ENCODE measurements at places on chromosomes 7 and 10.

DNA sequence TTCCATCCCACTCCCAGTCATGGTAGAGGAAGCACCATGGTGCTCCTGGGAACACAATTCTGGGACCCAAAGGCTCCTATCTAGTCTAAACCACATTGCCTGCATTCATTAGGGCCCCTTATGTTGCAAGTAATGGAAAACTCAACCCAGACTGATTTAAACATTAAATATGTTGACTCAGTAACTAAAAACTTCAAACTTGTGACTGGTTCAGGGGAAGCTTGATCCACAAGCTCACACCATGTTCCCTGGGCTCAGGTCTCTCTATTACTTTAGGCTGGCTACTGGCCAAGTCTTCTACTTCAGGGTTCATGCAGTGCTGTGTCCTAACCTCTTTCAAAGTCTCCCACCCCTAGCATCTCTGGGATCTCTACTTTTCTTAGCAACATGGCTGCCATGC is 13.1 kb downstream of the WNT16 start:
- DNase-seq: peak; percentile 35

DNA sequence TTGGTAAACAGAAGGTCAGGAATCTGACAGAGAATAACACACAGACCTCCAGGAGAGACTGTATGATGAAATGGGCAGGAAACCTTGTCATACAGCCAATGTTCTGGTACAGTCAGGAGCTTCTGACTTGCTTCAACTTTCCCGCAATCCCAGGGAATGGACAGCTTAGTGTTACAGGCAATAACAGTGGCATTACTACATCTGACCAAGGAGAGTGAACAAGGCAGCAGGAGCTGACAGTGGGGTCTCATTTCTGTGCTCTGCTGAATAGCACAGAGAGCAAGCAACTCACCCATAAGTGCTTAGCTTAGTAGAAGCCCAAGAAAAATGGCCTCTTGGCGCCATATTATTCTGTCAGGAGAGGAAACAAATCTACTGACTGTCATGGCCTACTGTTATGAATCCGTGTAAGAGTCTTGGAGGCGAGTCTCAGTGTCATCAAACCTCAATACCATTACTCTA is 186.2 kb upstream of the MTPN start:
- no peak for DNase-seq

GRCh38 chr10:43071865-43072650 is 4.8 kb upstream of the RET start:
- no peak for DNase-seq

DNA sequence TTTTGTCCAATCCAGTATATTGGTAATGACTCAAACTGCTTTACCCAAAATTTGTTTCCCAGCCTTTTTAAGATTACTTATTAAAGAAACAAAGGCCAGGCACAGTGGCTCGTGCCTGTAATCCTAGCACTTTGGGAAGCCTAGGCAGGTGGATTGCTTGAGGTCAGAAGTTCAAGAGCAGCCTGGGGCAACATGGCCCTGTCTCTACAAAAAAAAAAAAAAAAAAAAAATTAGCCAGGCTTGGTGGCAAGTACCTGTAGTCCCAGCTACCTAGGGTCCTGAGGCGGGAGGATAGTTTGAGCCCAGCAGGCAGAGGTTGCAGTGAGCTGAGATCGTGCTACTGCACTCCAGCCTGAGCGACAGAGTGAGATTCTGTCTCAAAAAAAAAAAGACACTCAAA is 7.0 kb upstream of the ARHGAP12 start:
- no peak for DNase-seq

DNA sequence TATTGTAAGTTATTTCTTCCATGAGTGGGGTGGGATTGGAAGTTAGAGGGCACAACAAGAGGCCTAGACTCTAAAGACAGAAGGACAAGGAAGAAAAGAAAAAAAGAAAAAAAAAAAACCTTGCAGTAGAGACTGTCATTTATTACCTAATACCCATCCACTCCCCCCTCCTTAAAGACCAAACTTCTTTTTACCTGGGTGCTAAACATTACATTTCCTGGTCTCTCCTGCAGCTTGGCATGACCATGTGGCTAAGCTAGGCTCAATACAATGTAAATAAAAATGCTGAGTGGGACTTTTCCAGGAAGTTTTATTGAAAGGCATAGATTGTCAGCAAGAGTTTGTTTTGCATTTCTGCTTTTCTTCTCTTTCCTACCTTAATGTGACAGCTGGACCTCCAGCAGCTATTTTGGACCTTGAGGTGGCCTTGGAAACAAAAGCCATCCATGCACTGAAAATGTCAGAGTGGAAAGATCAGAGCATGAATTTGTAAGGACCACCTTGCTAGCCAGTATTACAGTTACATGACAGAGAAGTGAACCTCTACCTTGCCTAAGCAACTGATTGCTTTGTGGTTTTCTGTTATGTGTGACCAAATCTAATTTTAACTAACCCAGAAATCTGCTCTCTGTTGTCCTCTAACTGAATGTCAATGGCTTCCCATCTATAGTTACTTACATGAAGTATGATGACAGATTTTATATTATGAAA is 81.3 kb upstream of the SFMBT2 start:
- DNase-seq: no peak

DNA sequence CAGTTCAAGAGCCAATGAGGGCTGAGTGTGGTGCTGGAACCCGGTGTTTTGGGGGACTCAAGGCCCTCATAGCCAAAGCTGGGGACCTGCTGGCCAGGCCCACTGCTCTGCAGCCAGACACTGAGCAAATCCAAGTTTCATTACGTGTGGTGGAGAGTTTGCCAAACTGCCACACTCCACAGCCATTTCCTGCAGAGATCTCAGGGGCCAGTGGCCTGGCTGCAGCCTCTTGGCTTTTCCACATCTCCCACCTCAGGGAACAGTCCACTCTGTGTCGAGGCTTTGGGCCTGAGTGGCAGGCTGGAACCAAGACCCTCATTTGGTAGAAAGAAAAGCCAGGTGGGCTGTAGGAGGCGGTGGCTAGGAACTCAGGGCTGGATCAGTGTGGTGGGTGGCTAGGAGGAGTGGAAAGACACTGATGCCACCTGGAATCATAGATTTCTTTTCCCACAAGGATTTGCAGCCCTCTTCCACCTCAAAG is 3.2 kb downstream of the HOXA11 start:
- DNase-seq: no peak

- peak; percentile 97 for DNase-seq
Observed at GRCh38 chr7:10973061-10973941, at the start of gene PHF14. Gene PHF14, plus strand, starts transcription at chr7:10973872. Its CDS starts 452 bp downstream, at chr7:10974324.

- DNase-seq: no peak
Observed at GRCh38 chr7:122200888-122201287, 56.8 kb upstream of the AASS start.

GRCh38 chr10:129364949-129365348 is 102.1 kb upstream of the MGMT start:
- no peak for DNase-seq

- no peak for DNase-seq
Observed at GRCh38 chr10:117399341-117400196, 24.3 kb upstream of the PDZD8 start.

- no peak for DNase-seq
Observed at GRCh38 chr7:141928146-141928844, 12.1 kb downstream of the OR9A4 start.

GRCh38 chr10:44358080-44358771 is 26.7 kb downstream of the CXCL12 start:
- no peak for DNase-seq

DNA sequence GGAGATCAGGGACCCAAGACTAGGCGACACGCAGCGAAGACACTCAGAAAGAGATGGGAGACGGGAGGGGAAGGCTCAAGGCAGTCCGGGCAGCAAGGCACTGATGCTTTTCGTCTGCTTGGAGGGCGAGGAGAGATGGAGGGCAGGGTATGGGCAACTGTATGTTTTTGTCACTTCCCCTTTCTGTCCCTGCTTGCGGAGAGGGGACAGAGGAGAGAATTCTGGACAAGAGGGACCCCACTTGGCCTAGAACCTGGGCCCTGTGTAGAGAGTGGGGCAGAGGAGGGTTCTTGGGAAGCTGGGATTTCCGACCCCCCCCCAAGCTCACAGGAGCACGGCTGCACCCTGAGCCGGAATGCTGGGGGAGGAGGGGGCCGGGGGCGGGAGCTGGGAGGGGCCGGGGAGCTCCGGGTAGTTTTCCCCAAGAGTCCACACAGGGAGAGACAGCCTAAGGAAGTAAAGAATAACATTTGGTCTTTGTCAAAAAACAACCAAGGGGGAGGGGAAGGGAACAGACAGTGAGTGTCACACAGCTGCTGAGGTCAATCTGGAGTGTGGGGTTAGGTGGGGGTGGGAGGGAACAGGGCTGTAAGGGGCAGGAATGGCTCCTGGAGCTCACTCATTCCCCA is 1.8 kb downstream of the LRCH4 start:
- no peak for DNase-seq

DNA sequence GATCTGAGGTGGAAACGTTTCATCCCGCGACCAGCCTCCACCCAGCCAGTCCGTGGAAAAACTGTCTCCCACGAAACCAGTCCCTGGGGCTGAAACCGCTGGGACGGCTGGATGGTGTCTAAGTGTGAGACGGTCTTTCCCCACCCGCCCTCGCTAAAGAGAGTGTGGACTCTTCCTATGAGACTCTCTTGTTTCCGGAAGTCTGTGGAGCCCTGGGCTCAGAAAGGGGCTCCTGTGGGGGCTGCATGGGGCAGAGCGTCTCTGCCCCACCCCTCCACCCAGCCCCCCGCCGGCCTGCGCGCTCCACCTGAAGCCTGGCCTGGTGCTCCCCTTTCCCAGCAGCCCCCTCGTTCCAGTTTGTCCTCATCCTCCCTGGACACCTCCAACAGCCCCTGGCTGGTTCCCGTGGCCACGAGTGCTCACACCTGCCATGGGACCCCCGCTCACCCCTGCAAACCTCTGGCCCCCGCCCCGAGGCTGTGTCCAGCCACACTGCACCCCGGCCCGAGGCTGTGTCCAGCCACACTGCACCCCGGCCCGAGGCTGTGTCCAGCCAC is 28.7 kb downstream of the CFAP46 start:
- DNase-seq: no peak

GRCh38 chr7:28536259-28536658 is 123.9 kb downstream of the CREB5 start:
- DNase-seq: peak; percentile 61

DNA sequence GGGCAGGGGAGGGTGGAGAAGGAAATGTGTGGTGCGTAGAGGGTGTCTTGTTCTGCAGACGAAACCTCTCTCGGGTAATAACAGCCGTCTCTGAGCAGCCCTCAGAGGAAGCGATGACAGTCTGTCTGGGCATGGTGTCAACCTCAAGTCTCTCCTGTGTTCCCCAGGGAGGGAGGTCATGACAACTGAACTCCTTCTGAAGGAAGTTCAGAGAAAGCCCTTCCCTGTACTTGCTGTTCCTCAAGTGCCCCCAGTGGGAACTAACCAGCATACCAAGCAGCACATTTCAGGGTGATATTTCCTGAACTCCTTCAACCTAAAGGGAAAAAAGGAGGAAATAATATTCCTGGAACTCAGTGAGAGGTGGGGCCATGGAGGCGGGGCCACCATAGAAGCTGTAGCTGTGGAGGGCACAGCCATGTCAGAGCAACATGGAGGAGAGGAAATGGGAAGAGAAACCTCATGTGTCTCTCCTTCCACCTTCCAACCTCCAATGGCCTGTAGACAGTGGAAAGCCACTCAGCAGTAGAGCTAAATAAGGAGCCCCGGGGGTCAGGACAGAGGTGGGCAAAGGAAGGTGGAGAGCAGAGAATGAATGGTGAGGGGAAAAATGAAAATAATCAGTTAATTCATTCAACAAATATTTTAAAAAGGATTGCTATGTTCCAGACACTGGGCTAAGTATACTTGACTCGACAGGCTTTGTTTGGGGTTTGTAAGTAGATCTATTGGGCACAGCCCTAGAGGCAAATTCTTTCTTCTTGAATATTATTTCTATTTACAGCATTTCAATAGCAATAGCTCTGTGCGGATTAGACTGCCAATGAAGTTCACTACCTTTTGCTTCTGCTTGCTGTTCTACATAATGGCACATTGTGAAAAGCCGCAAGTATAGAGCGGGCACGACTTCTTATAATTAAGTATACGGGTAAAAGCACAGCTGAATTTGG is 61.0 kb upstream of the AOAH start:
- DNase-seq: peak; percentile 11

GRCh38 chr7:155591055-155591775 is 44.9 kb upstream of the CNPY1 start:
- no peak for DNase-seq

DNA sequence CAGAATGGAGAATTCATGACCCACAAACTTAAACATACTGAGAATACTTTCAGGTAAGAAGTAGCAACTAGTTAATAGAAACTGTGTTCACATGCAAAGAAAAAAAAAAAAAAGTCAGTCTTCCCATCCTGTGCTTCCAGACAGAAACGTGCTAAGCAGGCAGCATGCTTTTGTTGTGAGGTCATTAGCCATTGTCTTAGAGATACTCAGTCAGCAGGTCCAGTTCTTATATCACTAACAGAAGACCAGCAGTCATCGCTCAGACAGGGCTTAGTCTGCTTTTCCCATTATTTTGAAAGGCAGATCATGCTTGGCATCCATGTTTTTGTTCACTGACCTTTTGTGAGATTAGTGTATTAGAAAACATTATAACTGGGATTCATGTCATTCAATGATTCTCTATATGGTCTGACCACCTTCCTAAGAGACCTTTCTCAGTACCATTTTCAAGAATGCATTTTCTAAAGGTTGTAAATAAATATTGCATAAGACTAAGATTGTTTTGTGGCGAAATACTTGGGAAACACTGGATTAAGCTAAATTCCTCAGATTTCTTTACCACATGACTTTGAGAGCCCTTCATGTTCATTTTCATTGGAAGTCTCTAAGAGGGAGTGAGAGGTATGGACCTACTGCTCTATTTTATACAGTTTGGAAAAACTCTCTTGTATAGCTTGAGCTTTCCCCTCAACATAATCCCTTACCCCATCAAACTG is 45.0 kb upstream of the AGBL3 start:
- peak; percentile 83 for DNase-seq

DNA sequence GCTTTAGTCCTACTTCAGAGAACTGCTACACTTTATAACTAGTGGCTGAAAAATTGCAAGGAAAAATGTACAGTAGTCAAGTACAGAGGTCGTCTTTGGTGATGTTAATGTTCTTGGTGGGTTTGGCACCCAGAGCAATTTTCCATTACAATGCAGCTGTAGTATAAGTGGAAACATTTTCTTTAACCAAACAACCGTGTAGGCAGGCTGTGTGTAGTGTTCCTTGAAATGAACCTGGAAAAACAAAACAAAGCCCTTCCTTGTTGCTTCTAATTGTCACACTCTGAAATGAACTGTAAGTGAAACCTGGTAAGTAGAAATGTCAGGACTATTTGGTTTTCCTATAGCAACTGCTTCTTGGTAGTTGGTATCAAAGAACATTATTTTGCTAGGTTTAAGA is 256.9 kb downstream of the MDFIC start:
- no peak for DNase-seq

- DNase-seq: no peak
Observed at GRCh38 chr10:88066319-88066718, 202.9 kb downstream of the PTEN start.

DNA sequence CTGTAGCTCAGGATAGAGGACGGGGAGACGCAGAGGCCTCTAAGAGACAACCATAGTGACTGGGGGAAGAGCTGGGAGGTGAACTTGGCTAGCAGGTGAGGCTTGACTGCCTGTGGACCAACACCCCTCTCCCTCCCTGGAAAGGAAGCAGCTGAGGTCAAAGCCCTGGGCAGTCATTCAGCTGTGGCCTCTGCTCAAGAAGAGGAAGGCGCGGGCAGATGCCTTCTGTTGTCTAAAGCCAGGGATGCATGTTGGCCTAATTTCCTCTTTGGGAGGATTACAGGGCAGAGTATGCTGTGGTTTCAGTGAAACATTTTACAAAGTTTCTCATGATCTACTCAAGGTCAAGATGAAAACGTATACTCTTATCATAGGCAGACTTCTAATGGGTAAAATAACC is 327.1 kb downstream of the PRPF18 start:
- DNase-seq: no peak

GRCh38 chr10:112728997-112729396 is 221.1 kb upstream of the TCF7L2 start:
- DNase-seq: no peak

GRCh38 chr10:73065441-73065840 is 31.2 kb downstream of the P4HA1 start:
- DNase-seq: peak; percentile 29

Measured in fibroblast of skin of scalp (primary cell).